ENCODE measurements at places on chromosomes 7 and 10.

GRCh38 chr7:37079420-37079819 lies 355.1 kb upstream of the AOAH start:
- no peak for DNase-seq

DNA sequence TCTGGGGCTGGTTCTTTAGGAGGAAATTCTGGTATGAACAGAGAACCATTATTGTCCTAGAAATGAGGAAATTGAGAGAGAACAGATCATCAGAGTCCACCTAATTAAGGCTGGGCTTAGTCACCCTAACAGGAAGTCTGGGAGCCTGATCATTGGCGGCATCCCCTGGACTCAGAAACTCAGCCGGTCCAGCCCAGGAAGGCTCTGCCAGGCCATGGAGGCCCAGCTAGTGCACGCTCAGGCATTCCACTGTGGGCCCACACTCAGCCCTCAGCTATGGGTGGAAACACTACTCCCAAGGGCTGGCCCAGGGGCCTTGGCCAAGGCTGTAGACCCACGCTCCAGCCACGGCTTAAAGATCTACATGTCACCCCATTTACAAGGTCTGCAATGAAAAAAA lies 109.2 kb downstream of the PTPN20 start:
- no peak for DNase-seq

DNA sequence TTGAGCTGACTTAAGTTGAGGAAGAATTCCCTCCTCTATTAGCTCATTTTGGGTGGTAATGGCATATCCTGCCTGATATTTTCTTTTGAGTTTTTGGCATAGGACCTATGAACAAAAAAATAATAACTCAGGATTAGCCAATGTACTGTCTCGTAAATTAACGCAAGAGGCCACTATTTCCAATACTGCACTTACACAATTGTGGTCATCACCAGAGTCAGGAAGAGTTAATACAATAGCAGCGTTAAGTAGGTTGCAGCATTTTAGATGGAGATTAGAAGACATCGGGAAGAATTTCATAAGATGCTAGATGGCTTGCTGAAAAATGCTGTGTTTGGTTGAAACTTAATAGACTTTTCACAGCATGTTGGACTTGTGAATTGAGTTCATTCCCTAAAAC lies 36.4 kb downstream of the ANTXRL start:
- no peak for DNase-seq

DNA sequence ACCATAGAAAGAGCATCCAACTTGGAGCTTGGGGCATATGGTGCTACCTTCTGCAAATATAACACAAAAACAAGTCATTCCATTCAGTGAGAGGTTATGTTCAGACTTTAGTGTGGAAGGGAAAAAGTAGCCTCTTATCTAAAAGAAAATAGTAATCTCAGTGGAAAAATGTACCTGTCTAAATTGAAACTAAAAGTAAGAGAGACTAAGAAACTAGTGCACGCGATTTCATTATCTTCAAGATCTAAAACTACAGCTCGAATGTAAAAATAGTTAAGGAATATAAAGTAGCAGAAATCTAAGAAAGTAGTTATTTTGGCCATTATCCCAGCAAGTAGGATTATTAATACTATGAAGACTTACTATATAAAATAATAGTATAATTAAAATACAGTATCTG lies 233.0 kb upstream of the PPP1R3A start:
- no peak for DNase-seq

- no peak for DNase-seq
These were observed 143.4 kb downstream of the DYNC1I1 start for GRCh38 chr7:95915731-95916130.

GRCh38 chr7:20653636-20654035 lies 38.2 kb downstream of the ABCB5 start:
- no peak for DNase-seq

DNA sequence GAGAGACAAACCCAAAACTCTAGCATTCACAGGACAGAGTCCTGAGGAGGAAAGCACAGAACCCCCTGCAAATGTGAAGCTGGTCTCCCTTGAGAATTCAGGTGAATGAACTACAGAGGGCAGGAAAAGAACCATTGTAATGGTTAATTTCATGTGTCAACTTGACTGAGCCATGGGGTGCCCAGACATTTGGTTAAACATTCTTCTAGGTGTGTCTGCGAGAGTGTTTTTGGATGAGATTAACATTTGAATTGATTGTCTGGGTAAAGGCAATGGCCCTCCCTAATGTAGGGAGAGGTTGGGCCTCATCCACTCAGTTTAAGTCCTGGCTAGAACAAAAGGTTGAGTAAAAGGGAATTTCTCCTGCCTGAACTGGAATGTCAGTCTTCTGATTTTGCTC lies 15.7 kb upstream of the CDK1 start:
- no peak for DNase-seq

Data from activated CD8-positive, alpha-beta memory T cell treated with anti-CD3 and anti-CD28 coated beads for 1 hour (primary cell).